Stimulated activated CD8-positive, alpha-beta memory T cell treated with anti-CD3 and anti-CD28 coated beads, Interleukin-15, amount 100 ng/mL, for 48 hours (primary cell): ENCODE measurements at places on chromosomes 11 and 22.

- DNase-seq: no peak
These were observed 133.8 kb upstream of the PITPNB start for GRCh38 chr22:28052825-28053269.

DNA sequence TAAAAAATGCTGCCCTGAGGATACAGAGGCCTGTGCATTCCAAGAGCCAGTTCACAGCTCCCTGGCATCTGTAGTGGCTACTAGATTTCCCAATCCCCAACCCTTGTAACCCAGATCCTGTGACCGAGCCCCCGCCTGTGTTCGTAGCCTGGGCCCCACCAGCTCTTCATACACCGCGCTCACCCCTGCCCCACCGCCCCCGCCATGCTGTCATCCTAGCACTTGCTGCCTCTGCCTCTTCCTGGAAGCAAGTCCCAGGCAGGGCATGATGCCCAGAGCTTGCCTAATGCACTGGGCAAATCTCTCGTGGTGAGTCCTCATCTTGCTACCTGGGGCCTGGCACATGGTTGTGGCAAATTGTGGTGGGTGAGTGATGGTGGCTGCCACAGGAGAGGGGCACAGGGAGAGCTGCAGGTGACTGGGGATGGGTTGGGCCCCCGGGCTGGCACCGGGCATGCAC is 7.1 kb downstream of the MGAT3 start:
- no peak for DNase-seq

- DNase-seq: no peak
These were observed 5.7 kb downstream of the AMPD3 start for GRCh38 chr11:10460611-10461275.

GRCh38 chr22:20247010-20247505 is 21.1 kb downstream of the RTN4R start:
- DNase-seq: no peak

GRCh38 chr11:104033561-104033960 is 2.9 kb upstream of the DDI1 start:
- DNase-seq: no peak

GRCh38 chr11:62540804-62541701 is 5.6 kb downstream of the AHNAK start:
- DNase-seq: no peak

- no peak for DNase-seq
These were observed 2.3 kb upstream of the SYVN1 start for GRCh38 chr11:65136515-65137096.

- DNase-seq: no peak
These were observed 201.1 kb downstream of the CADM1 start for GRCh38 chr11:115302946-115303703.
